Stimulated activated CD8-positive, alpha-beta memory T cell treated with anti-CD3 and anti-CD28 coated beads, Interleukin-7, amount 100 ng/mL, for 1 hour (primary cell): ENCODE measurements at places on chromosomes 11 and 22.
A peak's percentile ranks its signal among the peaks of the same experiment; 100 is the strongest.

- no peak for DNase-seq
Measured at GRCh38 chr11:120977266-120978137, 46.4 kb upstream of the TBCEL start.

GRCh38 chr11:108852701-108853100 lies 187.8 kb downstream of the DDX10 start:
- no peak for DNase-seq

- no peak for DNase-seq
Measured at GRCh38 chr11:119872611-119873310, 143.8 kb upstream of the NECTIN1 start.

GRCh38 chr22:46195487-46196165 lies 45.3 kb downstream of the PPARA start:
- no peak for DNase-seq

GRCh38 chr11:12430954-12431595 lies 53.7 kb downstream of the PARVA start:
- DNase-seq: no peak

DNA sequence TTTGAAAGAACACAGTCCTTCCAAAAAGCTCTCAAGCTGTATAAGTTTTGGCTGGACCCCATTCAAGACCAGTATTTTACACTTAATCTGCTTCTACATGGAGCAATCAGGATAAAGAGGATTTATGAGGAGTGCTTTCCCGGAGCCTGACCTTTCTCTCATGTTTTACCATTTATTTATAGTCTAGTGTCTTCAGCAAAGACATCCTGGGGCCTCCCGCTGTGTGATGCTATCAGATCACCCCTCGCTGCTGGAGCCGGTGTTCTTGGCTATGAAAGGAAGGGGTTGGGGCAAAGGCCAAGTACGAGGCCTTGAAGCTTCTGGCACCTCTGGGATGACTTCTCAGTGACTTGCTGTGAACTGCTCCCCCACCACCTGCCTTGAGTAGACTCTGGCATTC lies 189.6 kb downstream of the ADAMTS15 start:
- no peak for DNase-seq

DNA sequence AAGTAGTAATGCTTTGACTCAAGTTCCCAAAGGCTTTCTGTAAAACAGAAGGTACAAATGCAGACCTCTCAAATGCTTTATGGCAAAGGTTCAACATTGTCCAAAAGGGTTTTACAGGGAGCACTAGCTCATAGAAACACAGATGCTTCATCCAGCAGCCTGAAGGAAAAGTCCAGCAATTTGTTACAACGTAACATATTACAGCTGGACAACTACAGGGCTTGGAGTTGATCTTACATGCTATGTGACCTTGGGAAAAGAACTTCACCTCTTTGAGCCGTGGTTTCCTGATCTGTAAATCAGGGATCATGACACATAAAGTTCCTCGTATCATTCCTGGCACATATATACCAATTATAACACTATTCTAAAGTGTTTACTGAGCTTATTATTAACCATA lies 84.9 kb downstream of the DDIAS start:
- no peak for DNase-seq

DNA sequence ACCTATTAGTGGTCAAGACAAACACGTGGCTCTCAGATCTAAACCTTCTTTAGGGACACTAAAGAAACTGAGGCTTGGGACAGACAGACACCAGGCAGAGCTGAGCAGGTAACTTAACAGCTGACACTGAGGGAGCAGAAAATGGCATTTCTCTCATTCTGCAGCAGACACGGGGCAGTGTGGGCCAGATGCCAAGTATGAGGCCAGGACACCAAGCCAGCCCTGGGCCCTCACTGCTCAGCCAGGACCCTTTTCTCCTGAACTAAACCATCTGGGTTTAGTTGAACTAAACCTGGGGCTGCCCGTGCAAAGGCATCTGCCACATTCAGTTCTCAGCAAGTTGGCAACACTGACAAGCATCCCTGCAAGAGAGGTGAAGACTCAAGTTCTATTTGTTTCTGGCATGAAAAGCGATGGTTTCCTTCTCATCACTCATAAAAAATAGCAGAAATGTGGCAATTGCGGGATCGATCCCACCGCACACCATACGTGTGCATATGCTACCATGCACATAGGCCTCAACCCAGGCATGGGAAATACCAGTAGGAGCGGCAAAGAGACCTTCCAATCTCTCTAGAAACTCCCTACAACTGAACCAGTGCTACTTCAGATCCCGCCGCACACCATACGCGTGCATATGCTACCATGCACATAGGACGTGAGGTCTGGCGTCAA lies 100.1 kb upstream of the BID start:
- DNase-seq: no peak

GRCh38 chr11:132464003-132464342 lies 1068.3 kb downstream of the OPCML start:
- no peak for DNase-seq

DNA sequence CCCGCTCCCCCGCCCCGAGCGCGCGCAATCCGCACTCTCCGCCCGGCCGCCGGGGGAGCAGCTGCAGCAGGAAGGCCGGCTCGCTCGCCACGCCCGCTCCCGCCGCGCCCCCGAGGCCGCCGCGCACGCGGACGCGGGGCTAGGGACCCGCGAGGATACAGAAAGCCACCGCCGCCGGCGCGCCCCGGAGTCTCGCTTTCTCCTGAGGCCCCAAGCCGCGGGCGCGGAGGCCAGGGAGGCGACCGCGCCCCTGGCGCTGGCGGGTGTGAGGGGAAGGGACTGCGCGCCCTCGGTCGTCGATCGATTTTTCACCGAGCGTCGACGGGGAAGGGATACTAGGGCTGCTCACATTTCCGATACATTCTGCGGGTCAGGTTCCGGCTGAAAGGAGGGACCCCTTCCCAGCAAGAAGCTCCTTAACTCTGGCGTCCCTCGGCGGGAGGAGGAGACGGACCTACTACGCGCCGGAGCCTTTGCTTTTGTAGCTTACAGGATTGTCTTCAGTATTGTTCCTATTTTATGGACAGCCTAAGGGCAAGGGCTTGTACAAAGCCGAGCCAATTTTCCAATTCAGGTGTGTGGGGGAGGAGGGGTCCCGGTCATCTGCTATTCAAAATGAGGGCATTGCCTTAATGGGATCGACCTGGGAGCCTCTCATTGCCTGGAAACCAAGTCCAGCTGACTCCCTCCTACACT lies 416 bp upstream of the GAB2 start:
- DNase-seq: peak; percentile 60

DNA sequence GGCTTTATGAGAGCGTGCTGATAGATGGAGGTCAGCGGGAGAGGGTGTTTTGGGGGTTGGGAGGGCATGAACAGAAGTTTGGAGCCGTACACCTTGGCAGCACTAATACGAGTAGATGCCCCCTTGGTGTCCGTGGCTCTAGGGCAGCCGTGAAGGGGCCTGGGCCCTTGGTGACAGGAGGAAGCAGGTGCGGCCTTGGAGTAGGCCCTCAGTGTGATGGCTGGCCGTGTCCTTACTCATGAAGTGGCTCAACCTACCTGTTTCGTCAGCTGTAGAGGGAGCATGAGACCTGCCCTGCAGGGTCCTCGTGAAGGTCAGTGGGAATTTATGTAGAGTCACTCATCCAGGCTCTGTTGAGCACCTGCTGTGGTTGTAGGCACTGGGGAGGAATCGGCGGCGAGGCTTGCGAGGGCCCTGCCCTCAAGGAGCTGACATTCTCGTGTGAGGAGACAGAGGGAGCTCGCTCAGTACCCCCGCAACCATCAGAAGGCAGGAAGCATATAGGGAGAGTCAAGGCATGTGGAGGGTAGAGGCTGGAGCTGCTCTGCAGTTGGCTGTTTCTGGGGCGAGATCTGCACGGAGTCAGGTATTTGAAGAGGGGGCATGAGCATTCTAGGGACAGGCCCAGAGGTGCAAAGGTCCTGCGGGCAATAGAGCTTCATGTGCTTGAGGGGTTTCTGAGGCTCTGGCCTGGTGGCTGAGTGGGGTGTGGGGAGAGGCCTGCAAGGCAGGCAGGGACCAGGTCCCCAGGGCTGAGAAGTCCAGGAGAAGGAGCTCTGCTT lies 39.6 kb downstream of the TBC1D22A start:
- DNase-seq: no peak

- DNase-seq: no peak
Measured at GRCh38 chr22:29635734-29636357, 32.4 kb downstream of the NF2 start.
